EL (cell line): ENCODE measurements at places on chromosomes 3 and 15.

DNA sequence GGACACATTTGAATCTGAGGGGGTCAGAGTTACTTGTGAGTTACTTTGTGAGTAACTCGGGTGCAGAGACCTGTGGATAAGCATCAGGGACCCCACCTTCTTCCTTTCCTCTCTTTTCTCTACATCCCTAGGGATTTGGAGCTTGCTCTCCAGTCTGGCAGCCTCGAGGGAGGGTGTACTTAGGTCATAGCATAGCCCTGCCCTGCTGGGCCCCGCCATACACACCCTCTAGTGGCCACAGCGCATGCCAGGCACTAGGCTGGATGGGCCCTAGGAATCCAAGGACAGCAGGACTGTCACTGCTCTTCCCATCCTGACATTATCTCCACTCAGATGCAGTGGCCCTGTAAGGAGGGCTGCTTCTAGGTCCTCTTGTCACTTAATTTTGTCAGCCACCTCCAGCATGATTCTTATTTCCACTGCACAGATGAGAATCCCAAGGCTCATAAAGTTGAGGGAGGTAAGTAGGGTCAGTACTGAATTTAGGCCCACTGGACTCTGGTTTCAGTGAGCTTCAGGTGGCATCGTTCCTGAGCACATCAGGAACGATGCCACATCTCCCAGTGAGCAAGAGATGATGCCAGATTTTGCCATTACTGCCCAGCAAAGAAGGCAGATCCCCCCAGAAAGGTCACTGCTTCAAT lies 3.6 kb upstream of the SMAD6 start:
- DNase-seq: peak; percentile 72

GRCh38 chr15:92624401-92624991 lies 31.1 kb downstream of the FAM174B start:
- no peak for DNase-seq

DNA sequence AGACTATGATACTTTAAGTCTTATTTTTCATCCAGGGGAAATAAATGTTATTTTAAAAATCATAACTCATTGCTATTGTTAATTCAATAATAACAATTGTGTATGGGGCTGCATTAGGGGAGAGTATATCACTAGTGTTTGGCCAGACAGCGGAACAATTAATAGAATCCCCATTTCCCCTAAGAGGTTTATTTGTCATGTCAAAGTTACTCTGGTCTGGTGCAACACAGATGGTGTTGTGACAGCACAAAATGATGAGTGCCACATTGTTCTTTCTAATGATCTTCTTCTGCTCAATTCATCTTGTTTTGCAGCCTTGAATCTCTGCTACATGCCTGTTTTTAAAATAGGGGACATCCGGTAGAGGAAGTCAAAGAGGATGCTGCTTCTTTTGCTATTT lies 351.6 kb downstream of the NSUN3 start:
- DNase-seq: no peak

- peak; percentile 47 for DNase-seq
Measured at GRCh38 chr3:9074079-9074478, 110.8 kb upstream of the RAD18 start.

- DNase-seq: peak; percentile 57
Measured at GRCh38 chr3:173066044-173067004, 74.7 kb downstream of the SPATA16 start.

- DNase-seq: no peak
Measured at GRCh38 chr3:27081992-27082607, 287.1 kb downstream of the NEK10 start.

GRCh38 chr15:69974321-69974720 lies 123.4 kb downstream of the TLE3 start:
- no peak for DNase-seq

DNA sequence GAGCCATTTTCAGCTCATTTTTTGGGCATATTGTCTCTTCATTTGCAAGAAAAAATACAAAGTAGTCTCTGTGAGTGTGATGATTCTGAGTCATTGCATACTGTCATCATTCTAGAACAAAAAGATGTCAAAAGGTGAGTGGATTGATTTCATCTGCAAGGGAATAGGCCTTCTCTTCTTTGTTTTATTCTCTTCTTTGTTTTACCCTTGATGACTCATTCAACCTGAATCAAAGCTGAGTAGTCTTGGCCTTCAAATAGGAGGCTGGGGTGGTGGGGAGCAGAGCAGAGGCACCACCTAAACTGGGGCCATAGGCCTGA lies 25.4 kb downstream of the CYP19A1 start:
- DNase-seq: no peak

- peak; percentile 75 for DNase-seq
Measured at GRCh38 chr15:56243163-56244037, at the start of gene RFX7. TSS of gene RFX7 (minus strand) at chr15:56243879. CDS start at chr15:56243285, 594 bp downstream.

DNA sequence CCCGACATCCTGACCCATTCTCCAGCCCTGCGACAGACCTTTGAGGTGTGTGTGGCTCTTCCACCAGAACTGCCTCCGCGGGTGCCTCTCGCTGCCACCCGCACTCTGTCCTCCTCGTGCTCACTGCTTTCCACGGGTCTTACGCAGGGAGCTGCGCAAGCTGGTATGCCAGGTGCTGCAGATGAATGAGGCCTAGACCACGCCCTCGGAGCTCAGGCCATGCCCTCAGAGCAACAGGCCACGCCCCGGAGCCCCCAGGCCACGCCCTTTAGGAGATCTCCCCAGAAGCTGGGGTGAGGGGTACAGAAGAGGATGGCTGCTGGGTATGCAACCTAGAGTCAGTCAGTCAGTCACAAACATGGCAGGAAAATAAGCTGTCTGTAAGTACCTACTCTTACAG lies 300.3 kb downstream of the GABRG3 start:
- DNase-seq: no peak

DNA sequence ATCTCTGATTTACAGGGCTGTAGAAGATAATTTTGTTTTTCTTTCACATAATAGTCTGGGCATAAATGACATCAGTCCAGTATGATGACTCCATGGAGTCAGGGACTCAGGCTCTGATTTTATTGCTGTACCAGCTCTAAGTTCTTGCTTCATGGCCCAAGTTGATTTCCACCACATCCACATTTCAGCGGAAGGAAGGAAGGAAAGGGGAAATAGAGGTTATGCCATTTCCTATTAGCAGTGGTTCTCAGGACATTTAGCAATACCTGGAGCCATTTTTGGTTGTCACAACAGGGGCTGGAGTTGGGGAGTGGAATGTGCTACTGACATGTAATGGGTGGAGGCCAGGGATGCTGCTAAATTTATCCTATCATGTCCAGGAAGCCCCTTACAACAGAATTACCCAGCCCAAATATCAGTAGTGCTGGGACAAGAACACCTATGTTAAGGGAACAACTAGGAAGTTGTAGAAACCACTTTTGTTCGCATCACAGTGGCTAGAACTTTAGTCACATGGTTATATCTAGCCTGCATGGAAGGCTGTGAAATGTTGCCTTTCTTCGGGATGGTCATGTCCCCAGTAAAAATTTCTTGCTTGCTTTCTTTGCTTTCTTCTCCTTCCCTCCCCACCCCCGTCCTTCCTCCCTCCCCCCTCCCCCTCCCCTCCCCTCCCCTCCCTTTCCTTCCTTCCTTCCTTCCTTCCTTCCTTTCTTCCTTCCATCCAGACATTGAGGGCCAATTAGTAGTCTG lies 42.1 kb downstream of the OXSR1 start:
- DNase-seq: no peak
